ENCODE measurements at places on chromosomes 7 and 10.

DNA sequence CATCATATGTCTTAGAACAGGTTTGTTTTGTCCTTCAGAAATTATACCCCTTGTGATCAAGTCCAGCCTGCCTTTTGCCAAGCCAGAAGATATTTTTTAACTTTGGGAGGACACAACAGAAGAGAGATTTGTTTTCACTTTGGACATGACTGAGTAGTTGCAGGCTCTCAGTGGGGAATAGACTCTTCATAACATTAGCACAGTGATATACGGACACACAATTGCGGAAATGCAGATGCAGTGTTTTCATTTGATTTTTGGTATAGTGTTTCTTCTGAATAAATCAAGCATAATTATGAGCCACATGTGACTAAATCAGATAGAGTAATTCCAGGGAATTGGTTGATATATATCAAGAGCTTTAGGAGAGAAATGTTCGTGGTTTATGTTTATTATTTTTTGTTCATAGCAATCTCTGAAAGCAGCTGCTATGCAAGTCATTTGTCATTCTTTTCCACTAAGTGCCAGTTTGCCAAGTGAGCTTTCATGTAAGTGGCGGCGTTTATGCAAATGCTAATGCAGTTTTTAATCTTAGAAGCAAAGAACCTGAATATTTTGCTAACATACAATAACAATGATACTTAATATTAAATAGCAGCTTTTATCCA, 69.6 kb upstream of the HDAC9 start:
- DNase-seq = no peak

DNA sequence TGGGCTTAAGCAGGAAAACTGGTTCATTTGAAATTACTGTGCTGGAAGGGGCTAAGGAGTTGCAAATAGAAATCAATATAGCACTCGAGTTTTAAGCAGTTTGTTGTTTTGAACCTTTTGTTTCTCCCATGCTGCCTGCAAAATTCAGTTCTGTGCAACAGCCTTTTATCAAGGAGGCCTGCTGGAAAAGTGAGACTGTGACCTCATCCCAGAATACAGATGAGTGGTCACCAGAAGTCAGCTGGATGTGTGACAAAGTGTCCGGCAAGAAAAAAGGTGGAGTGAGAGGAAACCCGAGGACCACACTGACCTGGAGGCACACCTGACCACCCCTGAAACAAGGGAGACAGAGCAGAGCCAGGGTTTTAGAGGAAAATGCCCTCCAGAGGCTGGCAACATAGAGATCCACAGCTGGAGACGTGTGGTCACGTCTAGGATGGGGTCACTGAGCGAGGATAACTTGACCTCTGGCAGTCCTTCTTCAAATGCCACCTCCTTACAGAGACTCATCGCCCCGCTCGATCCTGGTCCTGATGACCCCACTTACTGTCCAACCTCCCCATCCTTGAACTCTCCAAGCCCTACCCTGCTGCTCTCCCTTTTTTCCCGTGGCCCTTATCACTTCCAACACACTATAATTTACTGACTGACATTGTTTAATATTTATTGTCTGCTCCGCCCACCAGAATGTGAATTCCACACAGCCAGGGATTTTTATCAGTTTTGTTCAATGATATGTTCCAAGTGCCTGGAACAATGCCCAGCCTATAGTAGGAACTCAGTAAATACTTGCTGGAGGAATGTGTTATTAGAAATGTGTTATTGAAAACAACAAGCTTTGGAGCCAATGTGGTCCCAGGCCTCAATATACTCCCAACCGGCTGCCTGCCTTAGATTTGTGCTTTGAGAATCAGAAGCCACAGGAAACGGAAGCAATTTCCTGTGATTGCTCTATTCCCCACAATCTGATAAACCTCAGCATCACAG, 243.8 kb downstream of the GLI3 start:
- DNase-seq = no peak

DNA sequence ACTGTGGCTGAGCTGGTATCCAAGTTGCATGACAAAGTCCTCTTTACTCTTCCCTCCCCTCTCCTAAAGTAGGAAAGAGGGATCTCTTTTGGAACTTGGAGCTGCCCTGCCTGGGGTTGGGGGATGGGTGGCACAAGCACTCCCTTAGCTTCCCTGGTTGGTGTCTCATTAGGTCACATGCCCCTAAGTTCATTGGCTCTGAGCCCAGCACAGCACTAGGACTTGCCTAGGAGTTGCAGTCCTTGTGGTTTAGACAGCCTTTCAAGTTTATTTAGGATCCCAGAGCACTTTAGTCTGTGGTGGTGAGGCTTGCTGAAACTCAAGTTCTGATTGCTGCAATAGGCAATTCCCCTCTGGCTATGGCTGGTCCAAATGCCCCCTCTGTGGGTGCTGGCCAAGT, 281.4 kb downstream of the NXPH1 start:
- no peak for DNase-seq

GRCh38 chr7:24754906-24755506, 2.3 kb downstream of the GSDME start:
- DNase-seq = no peak

DNA sequence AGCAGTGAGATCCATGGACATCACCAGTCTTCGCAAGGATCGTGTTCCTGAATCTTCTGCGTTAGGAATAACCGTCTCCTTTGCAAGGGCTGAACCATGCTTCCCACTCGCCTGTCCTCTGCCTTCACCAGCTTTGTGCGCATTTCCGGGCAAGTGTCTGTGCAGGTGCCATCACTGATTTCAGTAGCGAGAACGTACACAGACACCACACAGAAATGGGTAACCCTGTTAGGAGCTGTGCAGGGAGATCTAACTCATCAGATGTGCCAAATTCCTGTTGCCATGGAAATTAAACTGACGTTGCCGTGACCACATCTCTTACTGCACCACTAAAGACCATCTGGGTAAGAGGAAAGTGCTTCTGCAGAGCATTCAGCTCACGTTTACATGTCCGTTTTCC, 146.3 kb downstream of the DIP2C start:
- DNase-seq = no peak

- DNase-seq = no peak
Measured at GRCh38 chr7:25712500-25712899, 439.5 kb upstream of the NFE2L3 start.

DNA sequence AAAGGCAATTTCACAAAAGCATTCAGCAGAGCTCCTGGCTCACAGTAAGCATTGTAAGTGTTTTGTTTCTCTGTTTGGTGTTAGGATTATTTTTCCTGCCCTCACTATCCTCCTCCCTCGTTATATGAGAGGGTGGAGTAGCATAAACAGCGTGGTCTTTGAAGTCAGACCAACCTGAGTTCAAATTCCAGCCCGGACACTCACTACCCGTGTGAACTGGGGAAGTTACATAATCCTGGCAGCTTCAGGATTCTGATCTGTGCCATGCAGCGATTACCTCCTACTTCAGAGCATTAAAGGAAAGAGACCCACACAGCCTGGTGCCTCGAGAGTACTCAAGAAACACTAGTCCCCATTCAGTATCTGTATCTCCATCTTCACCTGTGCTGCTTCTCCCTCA, 386.5 kb downstream of the INHBA start:
- no peak for DNase-seq

DNA sequence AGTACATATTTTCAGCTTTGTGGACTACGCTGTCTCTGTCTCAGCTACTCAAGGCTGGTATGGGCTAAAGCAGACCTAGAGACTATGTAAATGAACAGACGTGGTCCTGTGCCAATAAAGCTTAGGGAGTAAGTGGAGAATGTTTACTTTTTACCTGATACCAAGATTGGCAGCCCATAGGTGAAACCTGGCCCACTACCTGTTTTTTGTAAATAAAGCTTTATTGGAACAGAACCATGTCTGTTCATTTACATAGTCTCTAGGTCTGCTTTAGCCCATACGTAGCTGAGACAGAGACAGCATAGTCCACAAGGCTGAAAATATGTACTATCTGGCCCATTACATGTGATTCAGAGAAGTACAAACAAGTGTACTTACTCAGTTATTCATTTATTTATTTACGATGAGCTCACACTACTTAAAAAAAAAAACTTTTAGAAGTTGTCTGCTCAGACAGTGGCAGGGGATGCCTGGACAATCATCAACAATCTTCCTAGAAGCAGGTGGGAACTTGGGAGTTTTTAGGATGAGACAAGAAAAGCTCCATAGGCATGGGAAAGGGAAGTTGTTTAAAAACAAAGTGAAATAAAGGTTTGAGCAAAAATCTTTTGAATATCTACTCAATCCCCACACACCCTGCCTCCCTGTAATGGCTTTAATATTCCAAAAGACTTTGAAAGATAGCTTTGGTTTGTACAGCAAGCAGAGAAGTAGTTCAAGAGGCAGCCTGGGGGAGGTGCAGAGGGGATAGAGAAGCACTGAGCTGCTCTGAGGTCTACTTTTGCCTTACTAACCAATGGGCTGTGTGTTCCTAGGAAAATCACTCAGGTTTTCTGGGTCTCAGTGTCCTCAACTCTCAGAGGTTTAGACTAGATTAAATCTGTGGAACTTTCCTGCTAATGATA, 114.4 kb upstream of the AFAP1L2 start:
- DNase-seq = no peak

- DNase-seq = no peak
Measured at GRCh38 chr7:129855234-129855673, 97.5 kb downstream of the UBE2H start.

- no peak for DNase-seq
Measured at GRCh38 chr7:125605241-125605640, 675.6 kb upstream of the POT1 start.

DNA sequence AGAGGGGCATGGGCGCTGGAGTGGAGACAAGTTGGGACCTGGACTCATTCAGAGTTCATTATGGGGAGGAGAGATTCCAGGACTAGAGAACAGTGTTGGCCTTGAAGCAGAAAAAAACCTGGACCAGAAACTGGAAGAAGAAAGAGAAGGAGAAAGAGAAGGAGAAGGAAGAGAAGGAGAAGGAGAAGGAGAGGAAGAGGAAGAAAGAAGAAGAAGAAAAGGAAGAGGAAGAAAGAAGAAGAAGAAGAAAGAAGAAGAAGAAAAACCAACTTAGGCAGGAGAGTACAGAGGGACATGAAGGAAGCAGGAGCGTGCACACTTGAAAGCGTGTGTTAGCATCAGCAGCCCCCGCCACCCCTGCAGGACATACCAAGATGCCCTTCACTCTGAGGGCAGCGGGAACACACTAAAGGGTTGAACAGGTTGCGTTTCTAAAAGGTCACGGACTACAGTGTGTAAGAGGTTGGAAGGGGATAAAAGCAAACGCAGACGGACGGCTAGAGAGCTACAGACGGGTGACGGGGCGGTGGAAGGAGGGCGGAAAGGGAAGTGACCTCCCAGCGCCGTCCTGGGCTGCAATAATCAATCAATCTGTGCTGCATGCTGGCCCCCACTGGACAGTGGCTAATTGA, 95.3 kb downstream of the SEC61G start:
- no peak for DNase-seq

DNA sequence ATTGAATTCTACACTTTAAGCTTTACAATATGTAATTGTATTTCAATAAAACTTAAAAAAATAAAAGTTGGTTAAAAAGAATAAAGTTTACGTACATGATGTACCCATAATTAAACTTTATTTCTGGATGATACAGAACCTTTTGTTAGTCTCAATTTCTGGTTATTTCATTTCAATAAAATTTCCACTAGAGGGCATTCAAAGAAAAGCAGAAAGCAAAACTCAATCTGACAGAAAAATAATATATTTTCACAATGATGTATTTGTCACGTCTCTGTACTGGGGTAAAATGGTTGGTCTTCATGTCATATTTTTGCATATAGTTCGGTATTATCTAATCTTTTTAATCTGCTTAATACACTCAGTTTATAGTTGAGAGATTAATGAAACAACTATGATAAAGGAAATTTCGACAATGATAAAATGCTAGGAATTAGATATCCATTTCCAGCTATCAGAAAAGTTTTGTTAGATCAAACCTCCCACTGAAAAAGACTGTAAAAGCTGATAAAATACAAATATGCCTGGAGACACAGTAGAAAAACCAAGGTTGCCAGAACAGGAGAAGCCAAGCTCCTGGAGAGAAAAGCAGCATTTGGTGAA, 27.4 kb downstream of the ASZ1 start:
- DNase-seq = no peak

DNA sequence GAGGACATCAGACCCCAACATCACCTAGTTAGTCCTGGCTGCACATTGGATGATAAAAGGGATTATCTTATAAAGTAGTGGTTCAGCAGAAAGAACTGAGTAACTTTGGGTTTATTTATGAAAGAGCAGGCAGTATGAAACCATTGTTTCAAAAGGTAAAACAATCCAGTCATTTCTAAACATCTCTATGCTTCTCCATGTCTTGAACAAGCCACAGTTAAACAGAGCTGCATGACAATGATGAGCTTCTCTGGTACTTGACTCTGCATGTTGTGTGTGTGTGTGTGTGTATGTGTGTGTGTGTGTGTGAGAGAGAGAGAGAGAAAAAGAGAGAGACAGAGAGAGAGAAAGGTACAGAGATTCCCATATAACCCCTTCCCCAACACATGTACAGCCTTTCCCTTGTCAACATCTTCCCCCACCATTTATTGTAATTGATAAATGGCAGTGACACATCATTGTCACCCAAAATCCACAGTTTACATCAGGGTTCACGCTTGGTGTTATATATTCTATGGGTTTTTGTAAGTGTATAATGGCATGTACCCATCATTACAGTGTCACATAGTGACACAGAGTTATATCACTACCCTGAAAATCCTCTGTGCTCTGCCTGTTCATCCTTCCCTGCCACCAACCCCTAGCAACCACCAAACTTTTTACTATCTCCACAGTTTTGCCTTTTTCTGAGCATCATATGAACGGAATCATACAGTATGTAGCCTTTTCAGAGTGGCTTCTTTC, 32.8 kb upstream of the SLC18A3 start:
- DNase-seq = no peak

DNA sequence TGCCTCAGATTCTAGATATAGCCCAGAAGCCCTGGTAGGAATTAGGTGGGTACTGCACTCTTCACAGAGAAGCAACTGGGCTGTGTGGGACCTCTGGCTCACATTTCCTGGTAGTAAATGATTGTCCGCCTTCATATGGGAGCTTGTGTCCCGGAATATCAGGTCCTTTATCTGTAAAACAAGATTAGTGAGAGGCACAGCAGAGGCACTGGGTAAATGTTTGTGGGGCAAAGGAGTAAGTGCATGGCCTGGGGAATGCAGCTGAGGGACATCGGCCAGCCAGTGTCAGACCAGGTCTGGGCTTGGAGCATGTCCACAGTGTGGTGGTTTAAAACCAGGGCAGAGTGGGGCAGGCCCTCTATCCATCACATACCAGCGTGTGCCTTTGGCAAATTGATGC, 323.3 kb upstream of the ZMIZ1 start:
- no peak for DNase-seq

- no peak for DNase-seq
Measured at GRCh38 chr7:15345216-15345615, 216.6 kb downstream of the AGMO start.

DNA sequence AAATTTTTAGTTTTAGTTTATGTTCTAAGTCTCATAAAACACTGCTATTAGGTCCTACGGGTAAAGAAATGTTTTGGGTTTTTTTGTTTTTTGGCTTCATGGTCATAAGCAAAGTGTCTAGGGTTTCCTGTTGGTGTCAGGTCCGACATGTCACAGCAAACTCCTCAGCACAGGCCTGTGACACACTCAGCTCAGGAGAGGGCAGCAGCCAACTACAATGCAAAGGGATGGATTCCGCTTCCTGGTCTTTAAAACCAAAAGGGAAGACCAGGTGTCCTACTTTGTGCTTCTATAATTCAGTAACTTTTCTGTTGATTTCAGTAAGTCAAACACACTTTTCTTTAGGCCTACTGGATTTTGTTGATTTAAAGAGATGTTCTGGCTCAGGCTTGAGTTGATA, 83.8 kb upstream of the MACROH2A2 start:
- no peak for DNase-seq

- no peak for DNase-seq
Measured at GRCh38 chr7:21371360-21371759, 56.5 kb upstream of the SP4 start.
